Jurkat, Clone E6-1 (cell line): ENCODE measurements at places on chromosomes 16 and 17.

GRCh38 chr17:46790216-46790615 is 28.3 kb downstream of the WNT3 start:
- no peak for DNase-seq

- no peak for DNase-seq
Observed at GRCh38 chr17:17533901-17534441, 37.8 kb upstream of the RASD1 start.

GRCh38 chr16:83343935-83344366 is 463.8 kb upstream of the HSBP1 start:
- no peak for DNase-seq

DNA sequence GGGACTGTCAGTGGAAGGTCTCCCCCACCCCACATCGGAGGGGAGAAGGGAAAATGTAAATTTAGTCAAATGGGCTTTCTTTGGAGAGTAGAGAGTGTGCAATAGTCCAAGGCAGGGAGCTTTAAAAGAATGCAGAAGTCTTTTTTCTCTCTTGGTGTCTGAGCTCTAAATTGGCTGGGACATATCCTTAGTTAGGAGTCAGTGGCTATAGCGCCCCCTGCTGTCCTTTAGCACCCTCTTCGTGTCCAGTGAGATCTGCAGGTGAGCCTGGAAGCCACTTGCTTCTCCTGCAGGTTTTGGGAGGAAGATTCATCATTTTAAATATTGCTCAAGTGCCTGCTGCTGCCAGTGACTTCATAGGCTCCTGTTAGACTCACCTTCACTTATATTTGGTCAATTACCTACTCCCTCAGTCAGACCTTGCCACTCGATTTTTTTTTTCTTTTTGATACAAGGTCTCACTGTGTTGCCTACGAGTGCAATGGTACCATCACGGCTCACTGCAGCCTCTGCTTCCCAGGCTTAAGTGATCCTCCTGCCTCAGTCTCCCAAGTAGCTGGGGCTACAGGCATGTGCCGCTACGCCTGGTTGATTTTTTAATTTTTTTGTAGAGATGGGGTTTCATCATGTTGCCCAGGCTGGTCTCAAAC is 174.8 kb downstream of the PRKCB start:
- DNase-seq = peak; percentile 84

- no peak for DNase-seq
Observed at GRCh38 chr17:17540278-17540906, 44.2 kb upstream of the RASD1 start.

GRCh38 chr16:87305505-87306391 is 11.4 kb downstream of the C16orf95 start:
- DNase-seq = no peak

GRCh38 chr17:56142781-56143180 is 10.5 kb upstream of the ANKFN1 start:
- DNase-seq = no peak

GRCh38 chr16:79599256-79599836 is 1.2 kb downstream of the MAF start:
- DNase-seq = no peak

DNA sequence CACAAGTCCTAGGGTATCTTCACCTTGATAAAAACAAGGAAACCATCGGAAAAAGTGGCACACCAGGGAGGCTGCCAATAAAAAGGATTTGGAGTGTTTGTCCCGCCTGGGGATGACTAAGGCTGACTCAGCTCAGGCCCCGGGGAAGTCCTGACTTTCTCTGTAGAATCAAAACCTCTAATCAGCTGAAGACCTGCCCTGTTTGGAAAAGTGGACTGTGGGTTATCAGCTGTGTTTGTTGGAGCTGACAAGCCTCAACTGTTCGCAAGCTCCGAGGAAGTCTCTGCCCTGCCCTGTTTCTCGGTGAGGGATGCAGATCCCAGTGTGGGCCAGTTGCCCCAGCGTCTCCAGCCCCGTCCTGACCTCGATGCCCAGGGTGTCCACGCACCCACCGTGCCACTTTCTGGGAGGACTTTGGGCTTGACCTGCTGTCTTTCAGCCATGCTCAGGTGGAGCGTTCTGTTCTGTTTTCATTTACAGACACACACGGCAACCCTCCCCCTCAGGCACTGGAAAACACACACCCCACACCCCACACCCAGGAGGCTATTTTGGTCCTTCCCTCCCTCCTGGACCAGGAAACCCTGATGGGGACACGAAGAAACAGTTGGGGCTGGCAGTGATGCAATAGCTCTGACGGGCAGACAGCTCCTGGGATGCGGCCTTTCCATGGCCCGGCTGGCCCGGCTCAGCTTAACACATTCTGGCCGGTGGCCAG is 27.6 kb upstream of the PITPNA start:
- DNase-seq = no peak

DNA sequence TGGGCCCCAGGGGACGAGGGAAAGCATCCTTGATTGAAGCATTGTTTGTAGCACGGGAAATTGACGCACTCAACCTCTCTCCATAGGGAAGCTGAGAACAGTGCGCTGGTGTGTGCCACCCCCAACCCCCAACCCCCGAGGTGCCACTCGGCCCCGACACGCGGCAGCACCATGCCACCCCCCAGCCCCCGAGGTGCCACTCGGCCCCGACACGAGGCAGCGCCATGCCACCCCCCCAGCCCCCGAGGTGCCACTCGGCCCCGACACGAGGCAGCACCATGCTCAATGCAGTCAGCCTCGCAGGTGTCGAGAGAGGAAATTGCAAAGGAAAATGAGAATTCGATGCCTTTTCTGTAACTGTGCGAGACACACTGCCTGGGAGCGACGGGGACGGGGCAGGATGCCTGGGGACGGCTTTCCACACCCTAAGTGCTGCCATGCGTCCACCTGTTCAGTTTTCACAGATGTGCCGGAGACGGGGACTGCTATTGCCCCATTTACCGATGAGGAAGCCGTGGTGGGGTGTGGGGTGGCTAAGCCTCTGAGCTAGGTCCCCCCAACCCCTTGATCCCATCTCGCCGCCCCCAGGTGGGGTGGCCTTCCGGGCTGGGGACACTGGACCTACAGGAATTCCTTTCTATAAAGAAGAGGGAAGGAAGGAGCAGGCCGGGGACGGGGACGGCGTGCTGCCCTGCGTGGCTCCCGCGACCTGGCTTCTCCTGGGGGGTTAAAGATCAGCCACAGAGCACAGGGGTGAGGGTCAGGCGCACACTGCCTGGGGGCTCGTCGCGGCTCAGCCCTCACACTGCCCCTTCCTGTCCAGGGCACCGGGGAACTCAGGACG is 9.8 kb downstream of the CBFA2T3 start:
- DNase-seq = no peak

DNA sequence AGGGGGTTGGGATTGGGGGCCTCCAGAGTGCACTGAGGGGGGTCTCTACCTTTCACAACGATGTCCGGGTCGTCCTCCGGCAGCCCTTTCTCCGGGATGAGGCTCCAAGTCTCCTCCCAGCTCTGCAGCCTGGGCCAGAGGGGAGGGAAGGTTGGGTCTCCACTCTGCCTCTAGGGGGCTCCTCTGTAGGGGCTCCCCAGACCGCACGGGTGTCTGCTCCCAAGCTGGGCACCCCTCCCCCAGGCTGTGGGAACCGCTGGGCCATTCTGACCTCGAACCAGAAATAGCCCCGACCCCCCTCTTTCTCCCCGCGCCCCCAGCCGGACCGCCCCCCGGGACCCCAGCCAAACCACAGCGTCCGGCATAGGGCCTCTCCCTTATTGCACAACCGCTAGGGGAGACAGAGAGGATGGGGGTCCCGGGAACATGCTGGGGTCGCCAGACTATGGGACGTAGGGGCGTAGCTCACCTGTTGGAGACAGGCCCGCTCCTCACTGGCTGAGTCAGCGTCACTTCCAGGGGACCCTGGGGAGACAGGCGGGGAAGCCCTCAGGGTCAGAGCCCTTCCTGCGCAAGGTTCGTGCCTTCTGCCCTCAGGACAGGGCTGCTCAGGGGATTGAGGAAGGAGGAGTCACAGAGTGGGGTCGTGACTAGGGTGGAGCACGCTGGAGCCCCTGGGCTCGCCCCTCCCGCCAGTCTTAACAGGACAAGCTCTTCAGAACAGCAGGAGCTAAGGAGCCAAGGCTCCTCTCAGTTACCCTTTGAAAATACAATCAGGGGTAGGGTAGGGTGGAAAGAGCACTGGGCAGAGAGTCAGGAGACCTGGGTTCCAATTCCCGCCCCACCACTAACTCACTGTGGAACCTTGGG is 2.7 kb downstream of the PLEKHH3 start:
- DNase-seq = no peak

DNA sequence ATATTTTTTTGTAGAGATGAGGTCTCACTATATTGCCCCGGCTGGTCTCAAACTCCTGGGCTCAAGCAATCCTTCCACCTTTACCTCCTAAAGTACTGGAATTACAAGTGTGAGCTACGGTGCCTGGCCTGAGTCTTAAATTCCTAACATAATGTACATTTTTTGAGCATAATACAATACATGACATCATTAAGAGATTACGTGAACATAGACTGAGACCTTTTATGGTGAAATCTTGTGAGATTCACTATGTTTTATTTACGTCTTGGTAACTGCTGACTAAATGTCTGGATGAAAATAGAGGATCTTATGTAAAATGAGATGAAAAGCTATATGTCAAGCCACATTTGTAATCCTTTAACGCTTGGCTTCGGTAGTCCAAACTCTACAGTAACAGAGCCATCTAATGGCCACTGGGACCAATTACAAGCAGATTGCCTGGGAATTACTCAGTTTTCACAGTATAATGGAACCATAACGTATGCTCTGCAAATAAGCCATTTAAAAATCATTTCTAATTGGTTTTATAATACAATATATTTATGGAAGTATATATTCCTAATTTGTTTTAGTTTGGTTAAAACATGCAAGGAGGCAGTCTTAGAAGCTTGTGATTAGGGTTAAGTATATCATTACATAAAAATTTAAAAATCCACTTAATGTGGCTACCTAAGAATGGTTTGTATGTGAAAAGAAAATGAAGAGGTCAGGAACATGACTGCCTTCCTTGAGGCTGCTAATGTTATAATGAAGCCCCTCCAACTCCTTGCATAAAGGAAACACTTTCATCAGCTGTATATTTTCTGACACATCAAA is 8.1 kb upstream of the EFCAB13 start:
- peak; percentile 69 for DNase-seq

DNA sequence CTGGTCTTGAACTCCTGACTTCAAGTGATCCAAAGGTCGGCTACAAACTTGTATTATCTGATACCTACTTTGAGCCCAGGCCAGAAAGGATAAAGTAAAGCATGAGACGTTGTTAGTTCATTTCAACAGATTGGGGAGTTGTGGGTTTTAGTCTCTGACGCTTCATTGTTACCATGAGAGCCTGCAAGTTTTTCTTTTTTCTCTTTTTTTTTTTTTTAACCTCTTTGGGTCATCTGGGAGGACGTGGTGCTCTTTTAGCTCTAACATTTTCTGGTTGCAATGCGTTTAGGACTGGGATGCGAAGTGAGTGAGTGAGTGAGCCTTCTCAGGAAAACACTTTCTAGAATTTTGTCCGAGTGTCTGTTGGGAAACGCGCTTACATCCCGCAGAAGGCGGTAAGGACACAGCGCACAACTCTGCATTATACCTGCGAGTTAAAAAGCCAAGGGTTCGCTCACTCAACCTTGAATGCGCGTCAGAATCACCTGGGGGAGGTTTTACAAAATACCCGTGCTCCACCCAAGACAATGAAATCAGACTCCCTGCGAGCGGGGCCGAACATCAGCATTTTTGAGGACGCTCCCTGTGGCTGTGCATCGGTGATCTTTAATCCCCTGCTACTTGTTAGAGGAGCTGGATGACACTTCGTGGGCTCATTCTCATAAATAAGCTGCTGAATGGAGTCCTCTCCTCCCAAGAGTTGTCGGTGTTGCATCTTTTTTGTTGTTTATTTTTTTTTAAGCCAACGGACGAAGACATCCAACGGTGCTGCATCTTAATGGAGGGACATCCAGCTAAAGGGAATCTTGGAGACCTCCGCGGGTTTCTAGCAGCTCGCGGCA is 629 bp upstream of the RNF135 start:
- DNase-seq = no peak

DNA sequence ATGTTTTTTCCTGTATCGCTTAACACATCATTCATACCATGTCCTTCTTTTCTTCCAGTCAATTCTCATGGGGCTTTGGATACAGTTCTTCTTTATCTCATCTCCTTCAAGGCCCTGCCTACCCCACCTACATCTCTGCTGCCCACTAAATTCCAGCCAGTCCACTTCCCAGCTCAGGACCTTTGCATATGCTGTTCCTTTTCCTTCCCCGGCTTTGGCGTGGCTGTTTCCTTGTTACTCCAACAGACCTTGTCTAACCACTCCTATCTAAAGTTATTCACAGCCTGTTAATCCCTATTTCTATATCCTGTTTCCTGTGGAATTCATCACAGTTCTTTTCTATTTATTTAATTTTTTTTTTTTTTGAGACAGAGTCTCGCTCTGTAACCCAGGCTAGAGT is 6.6 kb upstream of the STAT3 start:
- no peak for DNase-seq

DNA sequence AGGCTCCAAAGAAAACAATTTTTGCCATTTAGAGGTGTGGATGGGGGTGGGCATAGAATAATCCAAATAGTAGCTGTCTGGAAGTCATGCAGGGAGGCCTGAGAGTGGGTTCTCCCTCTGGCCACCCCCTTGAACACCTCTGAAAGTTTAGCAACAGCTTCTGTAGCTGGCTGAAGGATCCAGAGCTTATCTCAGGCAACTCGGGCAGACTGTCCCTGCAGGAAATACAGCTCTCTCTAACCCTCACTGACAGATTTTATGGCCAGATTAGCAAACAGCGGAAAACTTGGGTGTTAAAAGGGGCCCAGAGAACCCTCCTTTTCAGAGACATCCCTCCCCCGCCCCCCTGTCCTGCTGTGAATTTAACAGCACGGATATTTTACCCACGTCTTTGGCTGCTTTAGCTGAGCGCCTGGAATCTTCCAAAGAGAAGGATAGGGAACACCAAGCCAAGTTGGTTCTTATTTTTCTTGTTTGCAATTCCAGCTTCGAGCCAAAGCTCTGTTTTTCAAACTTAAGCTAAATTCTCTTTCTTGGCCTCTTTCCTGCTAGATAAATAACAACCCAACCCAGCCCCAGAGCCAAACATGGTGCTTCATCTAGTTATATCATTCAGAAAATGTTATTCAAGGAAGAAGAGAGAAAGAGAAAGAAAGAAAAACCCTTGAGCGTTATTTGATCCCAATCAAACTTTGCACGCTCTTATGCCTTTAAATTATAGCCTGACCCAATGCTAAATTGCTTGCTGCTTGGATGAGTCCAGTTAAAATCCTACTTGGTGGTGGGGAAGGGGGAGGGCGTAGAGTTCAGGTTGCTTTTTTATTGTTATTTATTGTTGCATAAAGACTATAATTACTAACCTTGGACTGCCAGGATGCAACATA is 2.3 kb upstream of the HOXB2 start:
- DNase-seq = no peak

DNA sequence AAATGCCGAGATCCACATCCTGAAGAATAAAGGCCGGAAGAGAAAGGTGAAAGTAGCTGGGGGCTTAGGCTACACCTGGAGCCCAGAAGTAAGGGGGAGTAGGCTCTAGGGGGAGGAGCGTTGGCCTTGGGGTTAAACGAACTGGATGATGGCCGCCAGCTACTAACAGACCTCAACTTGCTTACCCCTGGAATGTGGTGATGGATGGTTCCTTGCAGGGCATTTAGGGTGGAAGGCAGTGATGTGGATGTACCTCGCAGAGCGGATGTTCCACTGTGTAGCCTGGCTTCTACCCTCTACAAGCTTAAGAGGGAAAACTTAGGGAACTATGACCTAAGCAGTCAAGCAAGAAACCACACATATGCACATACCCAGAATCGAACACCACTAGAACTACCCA is 2.3 kb upstream of the MAZ start:
- DNase-seq = no peak
